ENCODE measurements at places on chromosomes 7 and 10. TPM values are rescaled to one million over a fixed set of nuclear protein-coding genes. Genes with fewer than 3 reads are reported as not detected.

Gene OPN1SW
- not detected for total RNA-seq

Gene HMX3
- not detected for total RNA-seq

- no peak for DNase-seq
These were observed 7.3 kb downstream of the MMP21 start for GRCh38 chr10:125768219-125768855.

DNA sequence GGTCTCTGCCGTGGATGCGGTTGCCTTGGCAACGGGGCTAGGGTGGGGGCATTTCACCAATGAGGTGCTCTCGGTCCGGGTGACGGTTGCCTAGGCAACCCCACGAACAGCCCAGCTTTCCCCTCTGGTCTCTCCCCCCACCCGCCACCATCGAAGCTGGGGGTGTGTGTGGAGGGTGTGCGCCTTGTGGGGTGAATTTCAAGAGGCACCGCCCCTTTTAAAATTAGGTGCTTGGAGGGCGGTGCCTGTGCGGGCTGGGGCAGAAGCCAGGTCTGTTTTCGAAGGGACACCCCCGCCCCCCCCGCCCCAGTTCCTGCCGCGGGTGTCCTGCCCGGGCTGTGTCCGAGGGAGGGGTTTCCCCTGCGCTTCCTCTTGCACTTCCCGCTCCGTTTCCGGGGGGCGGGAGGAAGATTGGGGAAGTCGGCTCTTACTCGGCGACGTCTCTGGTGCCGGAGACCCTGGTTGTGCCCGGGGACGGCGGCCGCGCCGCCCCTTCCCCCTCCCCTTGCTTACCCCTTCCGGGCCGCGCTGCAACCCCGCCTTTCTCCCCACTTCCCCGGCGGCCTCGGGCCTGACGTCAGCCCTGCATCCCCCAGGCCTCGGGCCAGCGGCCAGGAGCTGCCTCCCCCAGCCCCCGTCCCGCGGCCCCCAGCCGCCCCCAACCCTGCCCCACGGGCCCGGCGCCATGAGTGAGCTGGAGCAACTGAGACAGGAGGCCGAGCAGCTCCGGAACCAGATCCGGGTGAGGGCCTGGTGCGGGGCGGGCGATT is 2.2 kb downstream of the GNB2 start:
- peak; percentile 96 for DNase-seq

DNA sequence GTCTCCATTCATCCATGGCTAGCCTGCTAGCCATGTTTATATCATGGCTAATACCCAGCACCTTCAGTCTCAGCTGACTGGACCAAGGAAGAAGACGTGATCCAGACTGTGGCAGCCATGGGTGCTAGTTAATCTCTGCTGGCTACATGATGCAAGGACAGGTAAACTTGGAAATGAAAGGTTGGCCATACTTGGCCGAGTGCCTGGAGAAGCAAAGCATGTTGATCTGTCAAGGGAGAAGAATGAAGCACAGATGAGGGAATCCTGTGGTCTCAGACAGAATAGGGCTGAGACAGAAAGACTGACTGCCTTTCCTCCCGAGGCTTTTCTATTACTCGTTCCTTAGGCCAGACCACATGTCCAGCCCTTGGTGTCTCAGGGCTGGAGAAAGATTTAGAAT is 41.1 kb downstream of the CPVL start:
- DNase-seq = no peak
